ENCODE measurements at places on chromosomes 3 and 15.
A peak's percentile ranks its signal among the peaks of the same experiment; 100 is the strongest.

DNA sequence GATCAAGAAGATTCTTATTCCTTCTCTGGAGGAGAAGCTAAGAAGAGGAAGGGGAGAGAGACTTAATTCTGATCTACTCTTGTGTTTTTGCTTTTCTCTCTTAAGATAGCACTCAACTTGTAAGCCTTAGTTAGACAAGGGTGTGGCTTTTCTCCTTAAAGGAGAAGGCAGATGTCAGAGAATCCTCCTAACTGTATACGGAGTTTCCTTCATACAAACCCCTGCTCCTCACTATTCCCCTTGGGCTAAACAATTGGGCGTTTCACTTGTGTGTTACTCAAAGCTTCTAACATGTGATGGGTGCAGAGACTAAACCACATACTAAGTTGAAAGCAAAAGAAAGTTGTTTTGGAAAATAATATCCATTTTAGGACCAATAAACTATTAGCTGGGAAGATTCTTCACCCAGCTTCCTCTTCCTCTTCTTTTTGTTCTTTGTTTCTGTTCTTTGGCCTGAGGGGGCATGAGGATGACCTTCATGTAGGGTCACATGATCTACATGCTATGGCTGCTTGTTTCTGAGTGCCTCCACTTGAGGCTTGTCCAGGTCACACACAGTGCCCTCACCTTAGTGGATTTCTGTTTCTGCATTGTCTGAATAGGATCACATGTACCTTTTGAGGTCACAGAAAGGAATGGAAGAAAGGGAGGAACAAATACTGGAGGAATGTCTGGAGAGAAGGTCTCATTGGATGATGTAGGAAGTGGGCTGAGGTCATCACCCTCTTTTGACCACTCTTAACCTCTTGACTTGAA lies 14.6 kb downstream of the SPINK8 start:
- no peak for DNase-seq

DNA sequence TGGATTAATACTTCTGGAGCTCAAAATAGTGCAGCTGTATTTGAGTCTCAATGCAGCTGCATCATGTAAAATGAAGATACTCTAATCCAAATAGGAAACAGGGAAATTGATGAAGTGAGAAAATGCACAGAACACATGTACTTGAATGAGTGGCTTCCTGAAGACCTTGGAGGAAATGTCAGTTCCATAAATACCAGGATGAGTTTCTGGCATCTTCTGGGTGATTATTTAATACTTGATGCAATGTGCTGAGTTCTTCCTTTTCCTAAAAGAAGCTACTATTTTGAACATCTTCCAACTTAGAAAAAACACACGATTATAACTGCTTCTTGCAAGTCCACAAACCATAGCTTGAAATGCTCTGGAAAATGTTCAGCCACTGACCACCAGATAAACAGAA lies 162.8 kb downstream of the SLC9A9 start:
- DNase-seq, result no peak

GRCh38 chr3:108835101-108835500 lies 12.5 kb downstream of the TRAT1 start:
- DNase-seq, result no peak

GRCh38 chr15:81786776-81787175 lies 259.0 kb downstream of the MEX3B start:
- no peak for DNase-seq

DNA sequence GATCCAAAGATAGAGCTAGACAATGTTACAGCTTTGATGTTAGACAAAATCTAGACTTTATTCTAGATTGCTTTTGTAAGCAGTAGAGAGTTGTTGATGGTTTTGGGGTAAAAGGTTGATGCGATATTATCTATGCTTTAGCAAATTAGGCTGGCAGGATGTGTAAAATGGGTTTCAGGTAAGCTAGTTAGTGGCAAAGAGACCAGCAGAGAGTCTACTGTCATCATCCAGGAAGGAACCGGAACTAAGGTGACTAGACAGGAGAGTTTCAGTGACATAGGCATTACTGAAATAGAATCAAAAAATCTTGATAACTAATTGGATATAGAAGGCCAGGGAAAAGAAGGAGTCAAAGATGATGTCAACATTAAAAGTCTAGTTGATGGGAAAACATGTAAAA lies 11.1 kb downstream of the OR5K2 start:
- DNase-seq, result no peak

DNA sequence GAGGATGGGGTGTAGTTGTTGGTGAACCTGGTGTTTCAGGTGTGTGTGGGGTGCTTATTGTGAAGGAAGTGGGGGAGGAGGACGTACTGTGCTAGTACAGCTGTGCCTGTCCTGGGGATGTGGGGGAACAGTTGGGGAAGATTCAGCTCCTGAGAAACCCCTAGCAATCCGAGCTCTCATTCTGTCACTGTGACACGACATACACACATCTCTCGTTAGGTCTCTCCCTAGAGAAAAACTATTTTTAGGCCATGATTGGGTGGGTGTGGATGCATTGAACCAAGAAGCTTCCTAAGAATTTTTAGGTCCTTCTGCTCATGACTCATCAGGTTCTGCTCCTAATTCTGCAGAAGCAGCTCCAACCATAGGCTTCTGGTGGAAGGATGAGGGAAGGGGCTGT lies 54.3 kb downstream of the SLC30A4 start:
- no peak for DNase-seq

- no peak for DNase-seq
These were observed 18.4 kb upstream of the TSEN2 start for GRCh38 chr3:12465836-12466225.

- peak; percentile 63 for DNase-seq
These were observed 111.6 kb upstream of the SLC6A6 start for GRCh38 chr3:14290631-14291385.

DNA sequence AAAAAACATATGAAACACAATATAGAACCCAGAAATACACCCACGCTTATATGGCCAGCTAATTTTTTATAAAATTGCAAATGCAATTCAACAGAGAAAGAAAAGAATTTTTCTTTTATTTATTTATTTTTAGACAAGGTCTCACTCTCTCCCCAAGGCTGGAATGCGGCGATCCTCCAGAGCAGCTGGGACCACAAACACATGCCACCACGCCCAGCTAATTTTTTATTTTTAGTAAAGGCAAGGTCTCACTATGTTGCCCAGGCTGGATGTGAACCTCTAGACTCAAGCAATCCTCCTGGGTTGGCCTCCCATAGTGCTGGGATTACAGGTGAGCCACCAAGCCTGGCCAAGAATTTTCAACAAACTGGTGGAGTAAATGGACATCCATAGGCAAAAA lies 117.9 kb downstream of the SCAPER start:
- no peak for DNase-seq

GRCh38 chr3:134330883-134331810 lies 43.1 kb downstream of the AMOTL2 start:
- DNase-seq, result no peak

- no peak for DNase-seq
These were observed 113.8 kb downstream of the C3orf38 start for GRCh38 chr3:88263417-88264100.

- no peak for DNase-seq
These were observed 734.6 kb downstream of the TUSC7 start for GRCh38 chr3:117444175-117444574.

DNA sequence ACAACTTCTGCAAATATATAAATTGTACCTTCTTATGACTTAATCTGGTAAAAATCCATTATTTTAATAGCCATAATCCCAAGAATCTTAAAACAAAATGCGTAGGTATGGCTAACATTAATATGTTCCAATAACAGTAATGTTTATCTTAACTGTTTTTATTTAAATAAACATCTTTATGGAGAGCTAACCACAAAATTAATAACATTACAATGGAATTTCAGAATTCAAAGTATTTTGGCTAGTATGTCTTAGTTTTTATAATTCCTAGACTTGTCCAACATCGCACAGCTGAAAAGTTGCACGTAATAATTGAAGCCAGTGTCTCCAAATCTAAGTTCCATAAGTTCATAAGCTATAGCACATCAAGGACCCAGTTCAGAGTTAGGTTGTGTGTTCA lies 47.6 kb downstream of the ANKRD28 start:
- DNase-seq, result no peak

DNA sequence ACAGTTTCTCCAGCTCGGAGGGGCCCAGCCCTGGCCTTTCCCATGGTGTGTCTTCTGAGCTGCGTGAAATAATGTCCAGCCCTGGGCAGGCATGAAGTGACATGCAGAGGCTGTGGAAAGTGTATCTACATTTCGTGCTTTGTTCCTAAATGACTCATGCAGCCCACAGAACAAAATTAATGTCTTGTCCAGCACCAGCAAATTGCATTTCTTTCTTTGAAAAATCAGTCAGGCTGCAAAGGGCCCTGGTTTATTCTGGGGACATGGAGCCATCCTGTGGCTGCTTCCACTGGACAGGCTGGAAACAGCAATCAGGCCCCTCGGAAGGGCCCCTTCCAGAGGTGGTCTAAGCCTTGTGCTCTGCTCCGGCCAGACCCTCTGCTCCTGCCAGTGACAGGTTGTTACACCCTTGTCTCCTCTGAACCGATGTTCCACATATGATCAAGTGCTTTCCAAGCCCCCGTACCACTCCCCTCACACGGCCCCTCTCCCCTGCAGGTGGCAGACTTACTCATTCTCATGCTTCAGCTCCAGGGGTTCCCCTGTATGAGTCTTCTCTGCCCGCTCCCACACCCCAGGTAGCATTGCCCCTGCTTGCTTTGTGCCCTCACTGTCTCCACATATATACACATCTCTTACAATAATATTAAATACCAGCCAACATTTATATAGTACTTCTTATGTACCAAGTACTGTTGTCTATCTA lies 33.7 kb downstream of the CRYGS start:
- no peak for DNase-seq

DNA sequence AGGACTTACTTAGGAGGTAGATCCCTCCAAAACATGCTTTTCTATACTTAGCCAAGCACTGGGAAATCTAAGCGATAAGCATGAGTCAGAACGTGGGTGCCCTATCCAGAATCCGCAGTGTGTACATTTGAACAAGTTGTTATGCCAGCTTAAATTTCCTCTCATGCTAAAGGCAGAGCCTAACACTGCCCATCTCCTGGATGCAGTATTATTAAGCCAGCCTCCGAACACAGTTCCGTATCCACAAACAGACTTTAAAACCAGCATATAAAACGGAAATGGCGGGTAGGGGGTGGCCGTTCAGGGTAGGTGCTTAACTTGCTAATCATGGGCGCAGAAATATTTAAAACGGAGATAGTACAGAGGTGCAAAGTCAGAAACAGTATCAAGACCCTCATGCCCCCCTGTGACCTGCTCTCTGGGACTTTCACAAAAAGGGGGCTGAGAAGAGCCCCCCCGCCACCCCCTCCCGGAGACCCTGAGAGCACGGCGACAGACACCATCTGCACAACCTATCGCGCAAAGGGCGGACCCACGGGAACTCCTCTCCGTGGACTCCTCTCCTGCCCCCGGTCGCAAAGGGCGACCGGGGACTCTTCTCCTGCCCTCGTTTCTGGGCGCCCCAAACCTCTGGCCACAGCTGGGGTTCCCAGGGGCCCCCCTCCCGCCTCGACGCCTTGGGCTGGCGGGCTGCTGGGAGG lies 889 bp upstream of the LRRIQ4 start:
- DNase-seq, result no peak

- DNase-seq, result no peak
These were observed 159.7 kb downstream of the SEMA6D start for GRCh38 chr15:47876986-47877385.

DNA sequence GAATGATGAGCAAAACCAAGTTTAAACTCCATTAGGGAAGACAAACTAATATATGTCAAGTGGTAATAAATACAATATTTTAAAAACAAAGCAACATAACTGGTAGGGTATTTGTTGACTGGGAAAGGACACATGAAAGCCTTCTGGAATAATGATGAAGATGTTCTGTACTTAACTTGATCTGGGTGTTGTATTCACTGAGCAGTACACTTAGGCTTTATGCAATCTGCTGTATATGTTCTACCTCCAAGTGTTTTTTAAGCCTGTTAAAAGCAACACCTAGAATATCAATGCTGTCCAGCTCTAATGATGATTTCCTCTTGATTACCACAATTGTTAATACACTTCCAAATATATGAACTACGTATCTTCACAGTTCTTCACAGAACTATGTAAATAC lies 46.6 kb downstream of the GSK3B start:
- DNase-seq, result no peak

DNA sequence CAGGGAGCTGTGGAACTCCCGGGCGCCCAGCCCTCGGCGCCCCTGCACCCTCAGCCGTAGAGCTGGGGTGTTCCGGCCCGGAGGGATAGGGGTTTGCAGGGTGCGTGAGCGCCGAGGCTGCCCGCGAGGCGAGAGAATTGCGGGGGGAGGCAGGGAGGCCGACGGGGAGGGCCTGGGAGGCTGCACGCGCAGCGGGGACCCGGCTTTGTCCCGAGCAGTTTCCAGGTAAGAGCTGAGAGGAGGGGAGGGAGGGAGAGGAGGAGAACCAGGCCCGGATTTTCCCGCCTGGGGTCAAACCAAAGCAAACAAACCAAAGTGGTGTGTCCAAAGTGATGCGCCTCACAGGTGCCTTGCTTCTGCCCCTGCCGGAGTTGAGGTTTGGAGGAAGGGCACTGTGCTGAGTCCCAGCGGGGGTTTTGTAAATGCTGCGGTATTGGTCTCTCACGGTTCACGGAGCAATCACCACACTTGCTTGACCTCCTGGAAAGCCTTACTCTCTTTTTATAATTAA lies 146.4 kb downstream of the TJP1 start:
- DNase-seq, result no peak

Data from kidney (tissue), 22 donors.